ENCODE measurements at places on chromosomes 5 and 9.

DNA sequence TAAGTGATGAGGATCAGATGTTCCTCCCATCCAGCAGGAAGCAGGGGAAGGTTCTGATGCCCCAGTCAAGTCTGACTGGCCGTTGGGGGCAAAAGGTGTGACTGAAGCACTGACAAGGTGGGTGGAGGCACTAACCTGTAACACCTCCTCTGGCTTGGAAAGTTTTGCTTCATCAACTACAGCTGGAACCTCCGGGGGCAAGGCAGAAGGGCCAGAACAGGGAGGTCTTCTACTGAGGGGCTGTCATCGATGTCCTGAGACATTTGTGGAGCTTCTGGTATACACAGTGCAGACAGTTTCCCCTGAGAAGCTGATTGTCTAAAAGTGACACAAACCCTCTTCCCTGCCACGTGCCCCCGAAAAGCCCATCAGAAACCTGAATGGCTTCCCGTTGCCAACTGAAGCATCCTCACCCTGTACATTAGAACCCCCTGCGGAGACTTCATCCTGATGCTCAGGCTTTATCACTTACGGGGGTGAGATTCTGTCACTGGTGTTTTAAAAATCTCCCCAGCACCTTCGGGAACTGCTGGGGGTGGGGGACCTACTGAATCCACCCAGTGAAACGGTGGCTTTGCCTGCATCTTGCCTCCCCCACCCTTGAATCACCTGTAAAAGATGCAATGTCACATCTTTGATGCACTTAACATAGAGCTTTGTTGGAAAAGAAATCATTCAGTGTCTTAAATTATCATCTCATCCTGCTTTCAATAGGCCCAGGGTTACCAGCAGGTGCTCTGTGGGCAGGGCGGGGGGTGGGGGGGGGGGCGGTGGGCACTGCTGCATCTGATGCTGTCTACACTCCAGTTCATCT lies 24.6 kb downstream of the TRAF1 start:
- no peak for DNase-seq

- no peak for DNase-seq
Measured at GRCh38 chr9:86983620-86984259, 36.4 kb upstream of the GAS1 start.

DNA sequence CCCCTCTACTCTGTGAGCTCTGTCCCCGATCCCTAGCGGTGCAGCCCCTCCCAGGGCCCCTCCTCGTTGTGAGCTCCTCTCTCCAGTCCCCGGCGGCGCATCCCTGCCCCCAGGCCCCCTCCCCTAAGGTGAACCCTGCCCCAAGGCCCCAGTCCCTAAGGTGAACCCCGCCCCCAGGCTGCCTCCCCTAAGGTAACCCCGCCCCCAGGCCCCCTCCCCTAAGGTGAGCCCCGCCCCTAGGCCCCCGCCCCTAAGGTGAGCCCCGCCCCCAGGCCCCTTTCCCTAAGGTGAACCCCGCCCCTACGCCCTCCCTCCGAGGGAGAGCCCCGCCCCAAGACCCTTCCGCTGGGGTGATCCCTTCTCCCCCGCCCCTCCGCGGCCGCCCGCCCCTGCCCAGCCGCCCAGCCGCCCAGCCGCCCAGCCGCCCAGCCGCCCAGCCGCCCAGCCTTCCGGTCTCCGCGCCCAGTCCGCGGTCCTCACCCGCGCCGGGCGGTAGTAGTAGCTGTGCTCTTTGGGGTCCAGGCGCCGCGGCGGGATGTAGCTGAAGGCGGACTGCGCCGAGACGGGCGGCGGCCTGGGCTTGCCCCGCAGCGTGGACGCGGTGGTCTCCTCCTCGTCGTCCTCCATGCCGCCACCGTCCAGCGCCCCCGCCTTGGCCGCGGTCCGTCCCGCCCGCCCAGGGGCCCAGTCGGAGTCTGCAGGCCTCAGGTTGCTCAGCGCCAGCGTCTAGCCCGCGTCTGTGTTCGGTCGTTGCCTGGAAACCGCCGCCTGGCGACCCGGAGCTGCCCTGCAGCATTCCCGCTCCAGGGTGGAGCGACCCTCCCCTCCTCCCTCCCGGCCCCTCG lies at the start of gene CFAP90:
Gene CFAP90 (minus strand): TSS at position 739 of the 845 bp plus-strand sequence. CDS start 112 bp downstream, at position 627.
- DNase-seq, result peak; percentile 73

GRCh38 chr5:135966790-135967189 lies 12.0 kb upstream of the LECT2 start:
- no peak for DNase-seq

GRCh38 chr5:151253605-151253950 lies 593 bp downstream of the GM2A start:
- DNase-seq, result no peak

GRCh38 chr5:139671096-139671841 lies 23.1 kb downstream of the CXXC5 start:
- DNase-seq, result no peak

GRCh38 chr9:130846487-130847305 lies 11.6 kb downstream of the ABL1 start:
- no peak for DNase-seq

DNA sequence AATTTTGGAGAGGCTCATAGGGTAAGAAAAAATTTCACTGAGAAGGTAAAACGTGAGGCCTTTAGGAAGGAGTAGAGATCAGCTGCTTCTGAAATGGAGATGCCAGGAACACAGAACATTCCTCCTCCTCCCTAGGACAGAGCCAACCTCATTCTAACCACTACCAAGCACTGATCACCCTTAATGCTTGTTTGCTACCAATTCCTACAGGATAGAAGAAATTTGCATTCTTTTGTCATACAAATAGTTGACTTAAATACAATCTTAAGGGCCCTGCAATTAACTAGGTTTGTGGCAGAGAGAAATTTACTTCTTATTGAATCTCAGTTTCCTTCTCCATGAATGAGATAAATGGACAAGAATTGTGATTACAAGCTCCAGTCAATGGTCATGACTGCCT lies 780.2 kb upstream of the WWC1 start:
- no peak for DNase-seq

GRCh38 chr9:91026266-91026665 lies 224.6 kb downstream of the SYK start:
- DNase-seq, result no peak

DNA sequence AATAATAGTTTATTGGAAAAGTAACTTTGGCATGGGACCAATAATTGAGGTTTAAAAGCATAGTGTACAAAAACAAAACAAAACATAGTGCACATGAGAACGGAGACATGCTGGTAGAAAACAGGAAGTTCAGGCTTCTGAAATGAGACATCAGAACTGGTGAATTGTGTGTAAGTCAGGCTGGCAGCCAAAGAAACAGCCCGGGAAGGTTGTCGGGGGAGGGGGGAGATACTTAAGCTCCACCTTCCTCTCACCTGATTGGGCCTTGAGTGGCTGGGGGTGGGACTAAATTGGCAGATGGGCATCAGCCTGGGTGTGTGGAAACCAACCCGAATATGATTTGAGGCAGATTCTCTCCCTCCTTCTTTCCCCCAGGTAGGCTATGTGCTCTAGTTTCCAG lies 256.3 kb downstream of the SMARCA2 start:
- DNase-seq, result no peak

DNA sequence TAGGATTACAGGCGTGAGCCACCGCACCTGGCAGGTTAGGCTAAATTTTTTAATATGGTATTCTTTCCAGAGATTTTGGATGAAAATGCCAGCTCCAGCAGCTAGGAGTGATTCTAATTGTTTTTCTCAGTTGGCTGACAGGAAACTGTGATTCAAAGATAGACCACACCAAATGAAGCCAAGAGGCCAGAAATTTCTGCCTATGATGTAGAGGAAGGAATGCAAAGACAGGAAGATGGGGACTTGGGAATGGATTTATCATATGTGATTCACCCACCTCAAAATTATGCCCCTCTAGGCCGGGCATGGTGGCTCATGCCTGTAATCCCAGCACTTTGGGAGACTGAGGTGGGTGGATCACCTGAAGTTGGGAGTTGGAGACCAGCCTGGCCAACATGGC lies 53.3 kb downstream of the UGCG start:
- no peak for DNase-seq

DNA sequence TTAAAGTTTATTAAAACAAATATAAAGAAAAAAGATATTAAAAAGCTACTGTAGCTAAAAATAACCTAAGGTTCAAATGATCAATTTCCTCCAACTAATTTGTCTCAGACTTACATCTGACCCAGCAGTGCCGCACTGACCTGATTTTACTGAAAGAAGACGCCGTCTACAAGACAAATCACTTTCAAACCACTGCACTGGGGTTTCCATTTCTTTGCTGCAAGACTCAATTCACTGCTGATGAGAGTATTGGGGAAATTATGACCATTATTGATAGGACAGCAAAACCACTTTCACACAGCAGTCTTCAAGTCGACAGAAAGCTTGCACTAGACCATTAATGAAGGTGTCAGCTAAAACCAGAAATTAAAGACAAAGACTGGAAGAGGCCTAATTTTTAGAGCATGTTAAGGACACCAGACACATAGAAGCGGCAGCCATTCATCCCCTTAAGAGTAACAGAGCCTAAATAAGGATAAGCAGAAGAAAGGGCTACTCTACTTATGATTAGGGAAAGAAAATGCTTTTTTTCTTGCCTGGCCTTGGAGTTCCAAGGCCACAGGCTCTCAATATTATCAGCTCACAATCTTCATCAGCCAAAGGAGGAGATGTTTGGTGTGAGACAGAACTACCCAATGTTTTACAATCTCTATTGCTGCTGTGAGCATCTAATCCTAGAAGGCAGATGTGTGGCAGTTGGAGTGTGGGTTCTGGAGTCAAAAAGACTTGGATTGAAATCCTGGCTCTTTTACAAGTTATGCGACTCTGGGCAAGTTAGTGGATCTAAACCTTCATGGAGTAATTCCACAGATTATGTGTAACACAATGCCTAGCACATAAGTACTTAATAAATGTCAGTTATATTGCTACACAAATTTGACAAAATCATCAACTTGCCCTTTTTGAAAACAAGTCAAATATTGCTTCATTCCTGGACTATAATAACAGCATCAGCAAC lies 190.7 kb downstream of the MAPKAP1 start:
- no peak for DNase-seq

- no peak for DNase-seq
Measured at GRCh38 chr9:95645992-95646391, 129.2 kb upstream of the PTCH1 start.

- DNase-seq, result no peak
Measured at GRCh38 chr9:79196606-79197005, 375.2 kb upstream of the TLE4 start.

DNA sequence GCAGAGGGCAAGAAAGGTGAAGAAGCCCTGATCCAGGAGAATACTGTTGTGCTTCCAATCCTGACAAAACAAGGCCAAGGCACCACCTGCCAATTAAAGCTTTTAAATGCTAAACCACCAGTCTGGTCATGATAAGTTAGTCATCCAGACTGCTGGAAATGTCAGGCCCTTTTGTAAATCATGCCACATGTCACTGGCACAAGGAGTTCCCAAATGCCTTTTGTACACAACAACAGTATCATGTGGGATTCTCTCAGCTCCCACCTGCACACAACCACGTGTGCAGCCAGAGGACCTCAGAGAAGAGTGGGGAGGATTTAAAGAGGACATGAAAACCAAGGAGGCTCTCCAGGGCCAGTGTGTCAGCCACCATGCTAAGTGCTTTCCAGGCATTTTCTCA lies 99.3 kb downstream of the CDK5RAP2 start:
- DNase-seq, result no peak

DNA sequence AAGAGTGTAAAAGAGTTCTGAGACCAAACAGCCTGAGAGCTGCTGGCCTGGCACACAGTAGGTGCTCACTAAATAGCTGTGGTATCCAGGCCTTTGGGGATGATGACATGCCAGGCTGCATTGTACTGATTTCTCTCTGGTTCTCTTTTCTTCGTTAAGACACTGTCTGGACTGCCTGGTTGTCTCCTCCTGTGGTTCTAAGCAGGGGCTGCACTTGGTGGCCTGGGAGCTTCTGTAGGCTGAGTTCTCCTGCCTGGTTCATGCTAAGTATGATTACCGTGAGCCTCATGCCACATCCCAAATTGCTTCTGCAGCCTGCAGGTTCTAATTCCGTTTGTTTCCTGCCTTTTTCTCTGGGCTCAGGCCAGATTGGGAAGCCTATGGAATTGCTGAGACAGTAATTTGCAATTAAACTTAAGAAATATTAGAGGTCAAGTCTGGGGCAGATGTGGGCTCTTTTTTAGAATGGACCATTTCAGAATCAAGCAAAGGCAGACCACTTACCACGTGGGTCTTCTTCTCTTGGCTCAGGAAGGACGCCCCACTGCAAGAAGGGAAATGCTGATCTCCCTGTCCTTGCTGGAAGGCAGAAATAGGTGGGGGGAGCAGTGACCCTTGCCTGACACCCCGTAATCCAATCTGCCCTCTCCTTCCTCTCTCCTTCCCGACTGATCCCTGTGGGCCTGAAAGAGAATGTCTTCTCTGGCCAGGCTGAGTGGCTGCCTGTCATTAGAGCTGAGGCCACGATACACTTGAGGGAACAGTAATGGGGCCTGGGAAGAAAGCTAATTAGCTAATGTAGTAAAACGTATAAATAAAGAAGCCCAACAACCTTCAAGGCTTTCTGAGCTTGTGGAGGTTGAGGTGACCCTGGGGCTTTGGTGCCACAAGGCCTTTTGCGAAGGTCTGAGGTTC lies 21.9 kb upstream of the BOD1 start:
- DNase-seq, result no peak

DNA sequence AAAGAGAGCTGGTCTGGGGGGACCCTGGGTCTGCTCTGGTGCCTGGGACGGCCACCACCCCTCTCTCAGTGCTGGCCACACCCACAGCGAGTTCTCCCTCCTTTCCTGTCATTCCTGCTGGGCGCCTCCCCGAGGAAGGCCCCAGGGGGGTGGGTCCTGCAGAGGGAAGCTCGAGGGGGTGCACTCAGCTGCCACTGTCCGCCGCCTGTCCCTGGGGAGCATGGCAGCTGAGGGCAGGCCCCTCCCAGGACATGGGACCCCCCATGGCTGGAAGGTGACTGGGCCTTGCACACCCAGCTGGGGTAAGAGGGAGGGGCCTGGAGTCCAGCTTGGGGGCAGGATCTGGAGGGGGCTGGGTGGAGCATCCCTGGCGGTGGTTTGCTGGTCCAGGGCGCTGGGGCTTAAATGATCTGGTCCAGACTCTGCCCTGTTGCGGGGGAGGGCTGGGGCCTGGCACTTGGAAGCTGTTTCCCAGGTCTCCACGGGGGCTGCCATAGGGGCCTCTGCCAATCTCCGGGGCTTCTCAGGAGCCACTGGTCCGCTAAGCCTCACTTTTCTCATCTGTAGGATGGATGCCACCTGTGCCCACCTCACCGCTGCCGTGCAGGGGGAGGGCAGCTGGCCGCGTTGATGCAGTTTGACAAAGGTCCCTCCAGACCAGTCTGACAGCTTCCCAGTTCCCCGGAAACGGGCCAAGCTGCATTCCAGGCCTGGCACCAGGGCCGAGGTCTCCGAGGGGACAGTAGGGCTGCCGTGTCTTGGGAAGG lies 6.0 kb upstream of the SLC2A6 start:
- DNase-seq, result peak; percentile 51

GRCh38 chr5:170117736-170118135 lies 12.0 kb downstream of the FOXI1 start:
- no peak for DNase-seq

DNA sequence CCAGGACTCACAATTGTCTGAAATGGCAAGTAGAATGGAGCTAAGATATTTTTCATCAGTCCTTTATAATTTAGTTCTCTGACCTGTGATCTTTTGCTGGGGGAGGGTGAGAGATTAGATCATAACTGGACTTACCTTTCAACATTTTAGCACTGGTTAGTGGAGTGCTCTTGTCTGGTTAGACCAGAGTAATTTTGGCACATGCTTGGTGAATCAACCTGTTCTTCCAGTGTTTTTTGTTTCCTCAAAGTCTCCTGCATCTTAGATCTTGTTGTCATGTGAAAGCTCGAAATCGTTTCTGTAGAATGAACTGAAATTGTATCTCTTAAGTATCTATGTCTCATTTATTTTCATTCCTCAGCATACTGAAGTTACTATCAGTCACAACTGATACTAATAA lies 122.4 kb downstream of the TLE4 start:
- DNase-seq, result no peak

GRCh38 chr5:44538797-44539601 lies 149.8 kb upstream of the FGF10 start:
- DNase-seq, result peak; percentile 41

All from SK-N-DZ (cell line).